Inflammatory macrophage treated with lipopolysaccharide for 4 hours (primary cell): ENCODE measurements at places on chromosomes 2 and 18.

- DNase-seq = no peak
Measured at GRCh38 chr2:234752966-234753365, 198.9 kb upstream of the SH3BP4 start.

DNA sequence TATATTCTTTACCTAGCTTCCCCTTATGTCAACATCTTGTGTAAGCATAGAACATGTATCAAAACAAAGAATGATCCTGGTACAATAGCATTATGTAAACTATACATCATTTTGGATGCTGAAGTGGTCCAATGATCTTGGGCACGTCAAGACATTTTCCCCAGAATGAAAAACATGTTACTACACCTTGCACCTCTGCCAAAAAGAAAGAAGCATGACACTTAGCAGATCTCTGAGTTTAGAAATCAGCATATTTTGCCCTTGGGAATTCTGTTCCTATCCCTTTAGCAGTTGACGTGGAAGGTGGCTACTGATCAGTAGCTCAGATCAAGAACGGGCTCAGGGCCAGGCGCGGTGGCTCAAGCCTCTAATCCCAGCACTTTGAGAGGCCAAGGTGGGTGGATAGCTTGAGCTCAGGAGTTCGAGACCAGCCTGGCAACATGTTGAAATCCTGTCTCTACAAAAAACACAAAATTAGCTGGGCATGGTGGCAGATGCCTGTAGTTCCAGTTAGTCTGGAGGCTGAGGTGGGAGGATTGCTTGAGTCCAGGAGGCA is 1.7 kb upstream of the LCLAT1 start:
- DNase-seq = no peak

GRCh38 chr2:216754336-216754735 is 59.0 kb upstream of the IGFBP5 start:
- DNase-seq = no peak

GRCh38 chr2:168120310-168120709 is 127.1 kb downstream of the STK39 start:
- DNase-seq = no peak

GRCh38 chr2:14867853-14868252 is 235.3 kb downstream of the LRATD1 start:
- DNase-seq = no peak

DNA sequence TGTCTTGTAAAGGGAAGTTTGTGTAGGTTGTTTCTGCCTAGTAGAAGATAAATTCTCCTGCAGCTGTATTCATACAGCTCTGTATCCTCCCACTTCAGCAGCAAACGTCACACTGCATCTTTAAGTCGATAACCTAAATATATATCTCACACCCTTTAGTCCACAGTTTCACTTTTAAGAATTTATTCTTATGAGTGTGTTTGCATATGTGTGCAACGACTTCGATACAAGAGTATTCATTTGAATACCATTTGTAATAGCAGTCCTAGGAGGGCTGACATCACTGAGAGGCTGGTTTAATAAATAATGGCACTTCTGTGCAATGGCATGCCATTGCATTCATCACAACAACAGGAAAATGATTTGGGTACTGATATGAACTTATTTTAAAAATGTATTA is 63.8 kb upstream of the MSH6 start:
- DNase-seq = no peak

DNA sequence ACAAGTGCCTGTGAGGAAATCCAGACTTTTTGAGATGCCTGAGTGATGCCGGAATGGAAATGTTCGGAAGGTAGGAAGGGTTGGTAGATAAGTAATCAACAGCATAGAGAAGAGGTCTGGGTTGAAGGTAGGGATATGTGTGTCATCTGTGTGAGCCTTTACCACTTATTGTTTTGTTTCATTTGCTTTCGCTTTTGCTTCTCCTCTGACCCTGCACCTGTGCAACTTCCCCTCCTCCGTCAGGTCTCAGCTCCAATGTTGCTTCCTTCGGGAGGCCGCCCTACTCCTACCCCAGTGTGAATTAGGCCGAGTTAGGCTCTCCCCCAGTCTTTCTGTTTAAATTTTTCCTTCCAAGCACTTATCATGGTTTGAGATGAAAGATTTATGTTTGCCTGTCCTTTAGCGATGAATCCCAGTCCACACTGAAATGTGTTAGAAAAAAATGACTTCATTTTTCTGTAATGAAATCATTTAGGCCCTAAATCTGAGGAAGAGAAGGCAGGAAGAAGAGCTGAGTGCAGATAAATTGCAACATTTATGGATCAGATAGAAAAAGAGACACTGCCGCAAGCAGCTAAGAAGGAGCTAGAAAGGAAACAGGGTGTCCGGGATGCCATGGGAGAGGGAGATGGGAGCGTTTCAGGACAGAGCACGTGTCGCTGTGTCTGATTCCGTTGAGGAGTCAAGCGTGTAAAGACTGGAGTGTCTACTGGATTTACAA is 139.6 kb upstream of the PELI1 start:
- peak; percentile 46 for DNase-seq

DNA sequence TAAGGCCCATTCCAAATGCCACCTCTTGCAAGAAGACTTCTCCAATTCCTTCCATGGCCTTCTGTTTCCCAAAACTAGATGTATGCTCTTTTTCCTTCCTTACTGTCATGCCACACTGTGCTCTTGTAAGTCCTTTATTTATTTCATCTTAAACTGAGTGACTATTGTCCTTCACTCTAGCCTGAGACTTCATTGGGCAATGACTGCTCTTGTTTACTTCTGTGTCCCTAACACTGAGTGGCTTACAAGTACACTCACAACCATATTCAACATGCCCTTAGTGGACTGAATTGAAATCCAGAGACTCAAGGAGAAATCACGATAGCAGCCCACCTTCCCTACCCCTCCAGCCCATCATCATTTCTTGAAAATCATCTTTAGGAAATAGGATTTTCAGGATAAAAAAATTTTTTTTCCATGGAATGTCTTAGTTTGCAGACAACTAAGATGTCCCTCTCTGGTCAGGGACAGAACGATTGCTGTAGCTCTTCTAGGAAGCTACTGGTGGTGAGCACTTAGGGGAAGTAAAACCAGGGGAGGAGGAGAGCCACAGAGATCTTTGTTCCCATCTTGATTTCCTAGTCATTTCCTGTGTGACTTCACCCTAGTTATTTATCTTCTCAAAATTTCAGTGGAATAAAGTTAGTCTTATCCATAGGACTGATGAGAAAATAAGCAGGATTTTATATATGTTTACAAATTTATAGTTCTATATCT is 80.7 kb downstream of the CYRIA start:
- DNase-seq = peak; percentile 70

DNA sequence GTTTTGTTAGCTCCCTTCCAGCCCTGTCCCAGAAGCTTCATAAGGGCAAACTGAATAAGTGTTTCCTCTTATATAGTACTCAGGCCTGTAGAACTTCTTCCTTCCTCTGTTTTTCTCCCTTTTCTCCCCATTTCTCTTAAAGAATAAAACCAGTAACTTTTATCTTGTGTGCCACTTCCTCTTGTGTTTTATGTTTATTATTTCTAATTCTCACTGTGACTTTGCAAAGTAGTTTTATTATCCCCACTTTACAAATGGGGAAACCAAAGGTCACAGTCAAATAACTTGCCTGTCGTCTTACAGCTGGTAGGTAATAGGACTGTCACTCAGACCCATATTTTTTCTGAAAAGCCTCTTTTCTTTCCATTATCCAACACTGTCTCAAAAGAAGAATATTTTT is 42.4 kb downstream of the RBBP8 start:
- DNase-seq = peak; percentile 26

GRCh38 chr2:195741191-195741590 is 84.2 kb downstream of the SLC39A10 start:
- no peak for DNase-seq

GRCh38 chr18:34862561-34862960 is 152.5 kb downstream of the DTNA start:
- no peak for DNase-seq

- DNase-seq = no peak
Measured at GRCh38 chr2:196987298-196987648, 60.8 kb upstream of the PGAP1 start.

DNA sequence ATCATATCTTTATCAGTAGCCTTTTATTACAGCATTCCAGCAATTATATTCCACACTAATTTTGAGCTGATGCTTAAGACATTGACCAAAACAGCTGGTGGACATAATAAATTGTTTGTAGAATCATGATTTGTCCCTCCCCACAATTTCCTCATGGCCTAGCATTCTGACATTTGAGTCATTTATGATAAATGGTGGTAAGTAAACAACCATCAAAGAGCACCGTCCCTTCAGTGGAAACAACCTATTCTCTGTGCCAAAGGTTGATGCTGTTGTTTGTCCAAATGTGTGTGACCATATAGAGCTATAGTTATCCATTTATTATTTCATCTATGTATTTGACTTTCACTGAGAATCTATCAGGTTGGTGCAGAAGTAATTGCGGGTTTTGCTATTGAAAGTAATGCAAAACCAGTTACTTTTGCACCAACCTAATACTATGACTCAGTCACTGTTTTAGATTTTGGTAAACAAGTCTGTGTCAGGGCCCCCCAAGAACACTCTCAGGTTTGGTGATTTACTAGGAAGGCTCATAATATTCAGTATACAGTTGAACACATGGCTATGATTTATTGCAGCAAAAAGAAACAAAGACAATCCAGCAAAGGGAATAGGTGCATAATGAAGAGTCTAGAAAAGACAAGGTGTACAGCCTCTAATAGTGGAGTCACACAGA is 608.7 kb upstream of the REG3G start:
- no peak for DNase-seq

DNA sequence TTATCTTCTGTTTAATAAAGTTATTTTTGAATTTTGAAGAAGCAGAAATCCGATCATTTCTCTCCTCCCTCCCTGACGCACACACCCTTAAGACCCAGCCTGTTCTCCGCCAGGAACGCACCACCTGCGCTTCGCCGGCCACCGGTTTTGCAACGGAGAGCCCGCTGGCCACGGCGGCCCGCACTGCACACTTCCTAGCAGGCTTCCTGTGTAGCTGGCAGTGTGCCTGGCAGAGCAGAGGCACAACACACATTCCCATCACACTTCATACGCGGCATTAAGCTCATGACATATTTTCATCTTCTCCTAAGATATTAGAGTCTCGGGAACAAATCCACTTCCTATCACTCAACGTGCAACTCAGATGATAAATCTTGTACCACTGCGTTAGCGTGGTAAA is 148.0 kb downstream of the HDAC4 start:
- DNase-seq = no peak

- DNase-seq = peak; percentile 64
Measured at GRCh38 chr2:195657634-195658540, 861 bp downstream of the SLC39A10 start.

DNA sequence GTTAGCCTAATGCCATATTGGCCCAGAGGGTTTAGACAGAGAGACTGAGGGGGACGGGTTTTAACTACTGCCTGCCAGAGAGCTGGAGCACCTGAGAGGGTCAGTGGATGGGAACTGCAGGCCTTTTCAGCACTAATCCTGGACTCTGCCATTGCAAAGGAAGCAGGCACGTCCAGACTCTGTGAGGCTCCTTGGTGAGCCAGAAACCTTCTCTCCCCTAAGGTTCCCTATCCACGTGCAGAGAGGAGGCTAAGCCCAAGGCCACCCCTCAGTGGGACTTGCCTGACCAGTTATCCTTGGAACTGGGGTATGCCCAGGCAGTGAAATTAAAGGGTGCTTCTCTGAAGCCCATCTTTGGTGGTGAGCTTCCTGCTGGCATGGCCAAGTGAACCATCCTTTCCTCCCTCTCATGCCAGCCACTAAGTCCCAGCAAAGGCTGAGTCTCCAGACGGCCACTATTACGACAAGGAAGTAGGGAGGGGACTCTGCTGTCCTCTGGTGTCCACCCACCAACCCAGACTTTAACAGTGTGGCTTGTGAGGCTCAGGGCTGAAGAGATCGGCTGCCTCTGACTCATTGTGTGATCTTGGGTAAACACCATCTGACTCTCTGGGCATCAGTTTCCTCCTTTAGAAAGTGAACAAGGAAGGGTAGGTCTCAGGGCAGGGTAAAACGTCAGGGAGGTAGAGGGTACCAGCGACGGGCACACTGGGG is 3.9 kb upstream of the MLPH start:
- DNase-seq = peak; percentile 98

DNA sequence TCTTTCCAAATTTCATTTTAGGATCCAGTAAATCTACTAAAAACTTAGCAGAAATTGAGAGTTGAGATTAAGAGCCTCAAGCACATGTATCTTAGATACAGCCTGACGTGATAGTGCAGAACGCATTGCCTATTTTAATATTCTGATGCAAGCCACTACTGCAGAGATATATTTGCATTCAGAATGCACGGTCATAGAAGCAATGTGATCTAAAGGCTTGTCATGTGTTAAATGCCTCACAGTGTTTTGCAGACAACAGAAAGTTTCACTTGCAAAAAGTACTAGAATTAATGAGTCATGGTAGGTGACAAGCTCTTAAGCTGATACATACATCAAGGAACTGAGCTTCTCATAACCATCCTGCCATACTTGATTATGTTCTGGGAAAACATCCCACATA is 886.7 kb upstream of the CHAC2 start:
- no peak for DNase-seq

DNA sequence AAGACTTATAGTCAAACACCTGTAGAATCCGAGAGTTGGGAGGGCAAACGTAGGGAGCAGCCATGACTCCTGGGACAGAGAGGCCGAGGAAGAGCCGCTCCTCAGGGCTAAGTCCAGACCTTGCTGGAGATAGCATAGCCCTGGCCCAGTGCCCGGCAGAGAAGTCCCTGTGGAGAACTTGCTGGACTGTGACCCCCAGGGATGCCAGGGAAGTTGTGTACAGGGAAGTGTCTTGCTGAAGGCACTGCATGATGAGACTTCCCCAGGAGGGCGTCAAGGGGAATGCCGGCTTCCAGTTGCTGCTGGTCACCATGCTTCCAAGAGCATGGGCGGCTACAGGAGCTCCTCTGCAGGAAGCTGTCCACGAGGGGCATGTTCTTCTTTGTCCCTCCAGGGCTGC is 8.6 kb upstream of the CNDP1 start:
- no peak for DNase-seq

- no peak for DNase-seq
Measured at GRCh38 chr2:46891956-46892553, 23.6 kb downstream of the MCFD2 start.

GRCh38 chr2:172211512-172211911 is 108.8 kb upstream of the DLX2 start:
- peak; percentile 5 for DNase-seq

DNA sequence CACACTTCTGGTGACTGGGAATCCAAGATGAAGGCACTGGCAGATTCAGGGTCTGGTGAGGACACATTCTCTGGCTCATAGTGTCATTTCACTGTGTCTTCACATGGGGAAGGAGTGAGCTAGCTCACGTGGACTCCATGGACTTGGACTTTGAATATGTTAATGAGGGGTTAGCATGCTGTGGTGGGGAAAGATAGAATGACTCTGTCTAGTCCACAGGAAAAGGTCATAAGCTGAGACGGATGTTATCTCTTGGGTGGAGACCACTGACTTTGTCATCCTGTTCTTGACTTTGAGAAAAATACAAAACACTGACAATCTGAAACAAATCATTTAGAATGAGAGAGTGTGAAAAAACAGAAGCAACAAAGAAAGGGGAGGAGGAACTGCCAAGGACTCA is 145.9 kb downstream of the PIK3C3 start:
- DNase-seq = no peak

DNA sequence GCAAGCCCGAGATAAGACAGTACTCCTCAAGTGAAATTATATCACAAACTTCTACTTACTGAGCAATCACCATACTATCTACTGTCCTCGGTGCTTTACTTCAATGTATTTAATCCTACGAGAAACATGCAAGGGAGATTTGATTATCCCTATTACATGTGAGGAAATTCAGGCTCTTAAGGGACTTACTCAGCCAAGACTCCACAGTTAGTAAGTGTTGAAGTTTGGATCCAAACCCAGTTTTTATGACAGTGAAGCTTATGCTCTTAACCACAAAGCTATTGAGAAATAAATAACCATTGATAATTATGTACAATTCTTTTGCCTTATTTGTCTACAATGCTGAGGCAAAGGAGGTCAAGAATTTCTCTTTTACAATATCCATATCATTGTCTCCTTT is 672.9 kb upstream of the ACVR2A start:
- no peak for DNase-seq
